H1 (cell line): ENCODE measurements at places on chromosomes 2 and 18.

DNA sequence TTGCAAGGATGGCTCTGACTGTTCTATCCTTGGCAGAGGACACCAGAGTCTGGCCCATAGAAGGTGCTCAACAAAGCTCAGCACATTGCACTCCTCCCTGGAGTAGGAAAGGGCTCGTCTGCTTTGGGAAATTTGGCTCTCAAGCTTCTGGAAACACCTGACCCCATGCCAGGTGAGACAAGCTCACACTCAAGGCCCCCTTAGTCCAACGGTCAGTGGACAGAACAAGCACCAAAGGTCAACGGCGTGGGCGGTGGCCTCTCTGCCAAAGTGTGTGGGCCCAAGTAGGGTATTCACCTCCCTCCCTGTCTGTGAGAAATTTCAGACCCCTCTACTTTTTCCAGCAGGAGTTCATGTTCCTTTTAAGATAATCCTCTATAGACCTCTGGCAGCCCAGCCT lies 2.0 kb upstream of the STEAP3 start:
- no peak for DNase-seq

DNA sequence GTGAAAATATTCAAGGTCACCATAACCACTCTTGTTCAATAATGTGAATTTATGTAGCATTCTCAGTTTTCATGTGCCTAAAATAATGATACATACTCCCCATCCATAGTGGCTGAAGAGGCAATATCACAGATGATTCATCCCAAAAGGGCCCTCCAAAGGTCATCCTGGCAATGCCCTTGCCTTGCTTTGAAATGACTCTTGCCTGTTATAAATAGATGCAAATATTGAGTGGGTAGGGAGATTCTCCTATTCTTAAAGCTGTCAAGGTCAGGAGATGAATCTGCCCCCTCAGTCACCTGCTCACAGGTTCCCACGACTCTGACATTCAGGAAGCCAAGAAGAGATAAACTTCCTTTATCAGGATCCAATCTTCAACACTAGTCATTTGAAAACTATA lies 490.5 kb downstream of the TNS1 start:
- no peak for DNase-seq

GRCh38 chr2:239839306-239839705 lies 185.8 kb downstream of the NDUFA10 start:
- no peak for DNase-seq

DNA sequence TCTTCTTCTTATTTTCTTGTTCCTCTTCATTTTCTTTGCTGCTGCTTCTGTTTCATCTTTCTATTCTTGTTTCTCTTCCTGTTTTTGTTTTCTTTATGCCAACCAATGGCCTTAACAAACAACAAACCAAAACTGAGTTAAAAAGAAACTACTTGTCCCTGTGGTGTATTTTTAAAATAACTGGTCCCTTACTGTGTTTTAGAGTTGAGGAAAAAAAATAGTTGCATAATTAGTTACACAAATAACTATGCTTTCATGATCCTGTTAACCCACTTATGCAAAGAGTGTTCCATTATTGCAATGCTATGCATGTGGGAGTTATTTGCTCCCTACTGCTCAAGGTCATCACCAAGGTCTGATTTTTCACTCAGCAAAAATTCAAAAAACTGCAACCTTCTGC lies 39.5 kb upstream of the IMP4 start:
- DNase-seq: no peak

DNA sequence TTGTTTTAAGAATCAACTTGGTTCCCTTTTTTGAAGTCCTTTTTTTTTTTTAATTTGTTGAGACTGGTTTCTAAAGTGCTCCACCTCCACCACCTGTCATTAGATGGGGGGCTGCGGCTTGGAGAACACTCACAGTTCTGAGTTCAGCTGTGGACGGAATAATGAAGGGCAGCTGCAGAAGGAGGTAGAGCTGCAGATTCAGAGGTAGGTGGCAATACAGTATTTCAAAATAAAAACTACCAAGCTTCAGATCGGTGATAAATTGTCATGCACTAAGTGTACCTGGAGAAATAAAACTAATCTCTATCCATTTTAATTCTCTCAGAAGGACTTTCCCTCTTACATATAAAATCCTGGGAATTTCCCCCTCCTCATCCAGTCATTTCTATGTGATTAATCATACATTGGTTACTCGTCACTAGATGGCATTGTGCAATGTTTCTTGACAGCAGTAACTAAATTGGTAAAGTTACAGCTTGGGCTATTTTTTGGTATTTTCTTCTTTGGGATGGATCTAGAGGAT lies 81.1 kb upstream of the SLC39A10 start:
- no peak for DNase-seq
